Activated B cell treated with CpG ODN at 0.5 μM for 24 hours (primary cell): ENCODE measurements at places on chromosomes 12 and 14.

DNA sequence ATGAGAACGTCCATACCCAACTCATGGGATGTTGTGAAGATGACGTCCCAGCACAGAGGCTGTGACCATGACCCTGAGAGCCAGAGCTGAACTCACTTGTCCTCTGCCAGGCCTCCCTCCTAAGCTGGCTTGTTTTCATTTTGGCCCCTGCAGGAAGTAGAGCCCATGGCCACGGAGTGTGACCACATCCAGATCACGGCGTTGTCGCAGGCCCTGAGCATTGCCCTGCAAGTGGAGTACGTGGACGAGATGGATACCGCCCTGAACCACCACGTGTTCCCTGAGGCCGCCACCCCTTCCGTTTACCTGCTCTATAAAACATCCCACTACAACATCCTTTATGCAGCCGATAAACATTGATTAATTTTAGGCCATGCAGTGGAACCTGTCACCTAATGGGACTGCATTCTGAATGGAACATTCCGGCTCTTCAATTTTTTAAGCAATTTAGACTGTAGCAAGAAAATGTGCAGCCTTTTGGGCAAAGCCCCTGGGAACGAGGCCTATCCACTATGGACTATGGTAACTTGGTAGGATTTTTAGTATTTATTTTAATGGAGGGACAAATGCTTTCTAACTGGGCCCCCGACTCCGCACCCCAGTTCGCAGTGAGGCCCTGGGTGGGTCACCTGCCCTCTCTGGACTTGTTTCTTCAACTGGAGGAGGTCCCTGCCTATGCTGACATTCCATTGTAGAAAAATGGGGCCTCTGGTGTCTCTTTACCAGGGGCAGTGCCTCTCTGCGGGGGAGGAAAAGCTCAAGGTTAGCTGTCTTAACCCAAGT is 19.6 kb downstream of the OTUB2 start:
- DNase-seq: no peak

GRCh38 chr14:80291101-80291500 is 79.8 kb upstream of the DIO2 start:
- no peak for DNase-seq

DNA sequence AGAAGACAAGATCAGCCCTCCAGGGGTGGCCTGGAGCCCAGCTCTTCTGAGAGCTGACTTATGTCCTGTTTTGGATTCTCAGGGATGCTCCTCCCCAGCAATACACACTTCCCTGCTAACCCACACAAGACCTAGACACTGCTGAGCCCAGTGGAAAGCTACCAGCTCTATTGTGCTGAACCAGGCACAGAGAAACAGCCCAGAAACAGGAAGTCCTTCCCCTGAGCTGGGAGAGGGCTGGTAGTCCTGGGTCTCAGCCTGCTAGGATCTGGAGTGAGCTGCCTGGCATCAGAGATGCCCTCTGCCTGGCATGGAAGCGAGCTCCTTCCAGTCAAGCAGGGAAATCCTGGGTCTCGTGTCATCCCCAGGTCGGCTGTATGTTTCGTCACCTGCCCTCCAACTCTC is 1.2 kb upstream of the LAG3 start:
- DNase-seq: no peak

DNA sequence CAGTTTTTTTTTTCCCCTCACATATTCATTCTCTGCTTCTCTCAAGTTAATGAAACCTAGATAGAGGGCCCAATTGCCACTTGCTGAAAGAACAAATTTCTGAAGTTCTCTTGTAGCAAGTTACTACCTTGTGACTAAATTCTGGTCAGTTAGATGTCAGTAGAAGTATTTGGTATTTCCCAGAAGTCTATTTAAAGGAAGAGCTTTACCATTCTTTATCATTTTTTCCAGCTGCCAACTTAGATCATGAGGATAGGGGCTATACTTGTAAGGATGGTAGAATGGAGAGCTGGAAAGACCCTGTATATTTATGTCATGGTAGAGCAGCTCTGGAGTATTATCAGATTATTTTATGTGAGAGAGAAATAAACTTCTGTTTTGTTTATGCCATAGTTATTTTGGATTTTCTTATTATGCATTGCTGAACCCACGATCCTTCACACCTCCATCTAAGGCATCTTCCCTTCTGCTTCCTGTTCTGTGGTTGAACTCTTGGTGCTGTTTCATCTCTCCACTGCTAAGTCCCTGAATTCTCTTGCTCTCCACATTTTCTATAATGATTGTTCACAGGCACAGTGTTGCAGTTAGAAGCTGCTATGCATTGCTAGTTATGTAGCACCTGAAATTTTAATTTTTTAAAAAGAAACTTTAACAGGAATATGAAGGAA is 25.9 kb downstream of the FUT8 start:
- DNase-seq: no peak

DNA sequence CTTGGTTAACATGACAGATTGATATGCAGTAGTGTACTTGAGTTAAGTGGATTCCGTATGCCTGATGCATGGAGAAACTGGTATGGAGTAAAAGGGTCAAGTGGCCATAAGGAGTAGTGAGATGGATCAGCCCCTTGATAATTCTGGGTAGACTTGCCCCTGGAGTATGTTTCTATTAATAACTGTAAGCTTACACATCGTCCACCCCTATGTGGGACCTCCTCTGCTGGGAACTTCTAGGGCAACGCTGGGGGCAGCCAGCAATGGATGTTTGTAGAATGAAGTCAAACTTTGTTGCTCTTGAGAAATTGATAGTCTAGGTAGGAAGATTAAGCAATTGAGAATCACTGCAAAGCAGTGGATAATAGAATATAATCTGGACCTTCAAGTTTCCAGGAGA is 3.5 kb downstream of the C12orf75 start:
- DNase-seq: no peak

- peak; percentile 45 for DNase-seq
These were observed 233.5 kb downstream of the EFCAB11 start for GRCh38 chr14:89720741-89721729.

DNA sequence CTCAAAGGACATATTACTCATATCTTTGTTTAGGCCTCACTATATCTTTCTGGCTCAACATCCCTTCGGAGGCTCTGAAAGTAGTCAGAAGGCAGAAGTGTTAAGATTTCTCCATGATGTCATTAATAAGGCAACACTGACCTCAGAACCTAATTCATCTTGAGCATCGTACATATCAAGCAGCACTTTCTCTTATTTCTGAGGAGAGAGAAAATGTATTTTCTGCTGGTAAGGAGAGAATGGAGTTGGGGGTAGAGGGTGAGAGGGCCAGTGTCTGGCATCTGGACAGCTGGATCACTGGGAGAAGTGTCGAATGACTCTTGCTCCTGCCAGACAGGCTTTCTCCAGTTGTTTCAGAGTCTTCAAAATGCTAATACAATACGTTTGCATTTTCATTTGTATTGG is 213.2 kb upstream of the PRICKLE1 start:
- DNase-seq: no peak

GRCh38 chr14:25122843-25123242 is 72.9 kb upstream of the STXBP6 start:
- no peak for DNase-seq

GRCh38 chr12:108734200-108734906 is 3.0 kb upstream of the CORO1C start:
- DNase-seq: no peak

DNA sequence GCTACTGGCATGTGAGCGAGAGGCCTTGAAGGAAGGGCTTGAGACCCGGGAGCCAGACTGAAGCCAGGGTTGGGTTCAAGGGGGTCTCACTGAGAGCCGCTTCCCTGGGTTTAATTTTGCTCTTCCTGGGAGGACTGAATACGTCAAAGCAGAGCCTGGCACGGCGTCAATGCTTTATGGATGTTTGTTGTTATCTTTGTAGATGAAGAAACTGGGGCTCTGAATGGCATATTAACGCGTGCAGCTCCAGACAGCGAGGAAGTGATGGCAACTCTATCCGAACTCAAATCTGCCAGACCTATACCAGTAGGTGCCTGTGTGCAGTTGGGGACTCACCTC is 152.8 kb upstream of the PARP11 start:
- no peak for DNase-seq

- DNase-seq: no peak
These were observed 2.0 kb upstream of the PELI2 start for GRCh38 chr14:56115976-56116893.

DNA sequence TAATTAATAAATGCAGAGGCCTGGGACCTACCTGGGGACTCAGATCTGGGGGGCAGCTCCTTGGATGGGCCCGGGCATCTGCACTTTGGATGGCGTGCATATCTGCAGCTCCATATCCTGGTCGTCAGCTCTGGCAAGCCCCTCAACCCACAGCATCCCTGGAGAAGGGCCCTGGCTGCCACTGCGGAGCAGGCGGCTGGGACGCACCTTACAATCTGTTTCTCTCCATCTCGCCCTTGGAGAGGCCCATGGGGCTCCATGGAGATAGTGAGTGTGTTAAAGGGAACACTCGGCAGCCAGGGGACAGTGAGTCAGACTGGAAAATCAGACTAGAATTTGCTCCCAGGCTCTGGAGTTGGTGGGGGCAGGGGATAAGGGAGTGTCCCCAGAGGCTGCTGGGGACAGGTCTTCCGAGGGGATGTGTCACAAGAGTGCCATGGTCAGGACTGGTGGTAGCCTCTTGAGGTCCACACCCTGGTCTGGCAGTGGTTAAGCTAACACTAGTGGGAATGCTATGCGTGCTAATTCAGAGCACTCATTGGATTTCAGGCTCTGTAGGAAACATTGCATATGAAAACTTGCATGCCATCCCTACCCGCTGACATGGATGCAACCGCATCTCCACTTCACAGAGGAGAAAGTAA is 21.5 kb downstream of the RFLNA start:
- DNase-seq: no peak

GRCh38 chr14:69818758-69819191 is 21.7 kb upstream of the SLC10A1 start:
- peak; percentile 20 for DNase-seq

DNA sequence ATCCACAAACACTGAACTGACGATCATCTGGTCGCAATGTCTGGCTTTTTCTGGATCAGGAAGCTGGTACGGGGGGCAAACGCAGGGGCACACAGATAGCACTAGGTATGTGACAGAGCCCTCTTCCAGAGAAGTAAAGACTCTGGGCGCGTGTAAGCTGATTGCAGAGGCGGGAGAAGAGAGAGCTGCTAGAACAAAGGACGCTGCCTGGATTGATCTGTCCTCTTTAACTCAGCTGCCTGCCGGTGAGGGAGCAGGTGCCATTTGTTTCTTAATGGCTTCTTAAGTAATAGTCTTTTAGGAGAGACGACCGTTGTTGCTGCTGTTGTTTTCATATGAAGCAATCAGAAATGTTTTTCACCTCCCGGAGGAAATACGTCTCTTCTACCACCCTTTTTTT is 77.3 kb downstream of the GLT1D1 start:
- no peak for DNase-seq
